Aorta (tissue), 5 donors: ENCODE measurements at places on chromosomes 5 and 9.

GRCh38 chr9:109640580-109641371 lies 139.2 kb upstream of the PALM2AKAP2 start:
- peak; percentile 89 for DNase-seq

DNA sequence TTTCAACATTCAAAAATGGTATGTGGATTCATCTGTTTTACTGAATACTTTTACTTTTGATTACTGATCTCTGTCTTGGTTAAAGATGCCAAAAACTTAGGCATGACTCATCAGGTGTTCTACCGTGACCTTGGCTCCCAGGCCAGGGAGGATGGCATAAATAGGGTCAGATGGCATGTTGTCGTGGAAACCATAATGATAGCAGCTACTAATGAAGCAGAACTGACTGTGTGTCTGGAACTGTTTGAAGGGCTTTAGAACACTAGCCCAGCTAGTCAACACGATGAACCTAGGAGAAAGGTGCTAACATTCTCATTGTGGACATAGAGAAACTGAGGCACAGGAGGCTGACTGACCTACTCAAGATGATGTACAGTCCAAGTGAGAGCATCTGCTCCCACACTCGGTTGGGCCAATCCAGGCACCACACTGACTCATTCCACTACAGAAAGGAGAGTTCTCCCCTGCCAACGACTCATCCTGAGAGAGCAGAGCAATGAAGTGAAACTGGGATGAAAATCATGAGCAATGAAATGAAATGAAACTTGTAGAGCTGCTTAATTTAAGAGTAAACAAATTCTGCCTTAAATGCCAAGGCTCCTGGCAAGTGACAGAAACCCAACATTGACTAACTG lies 116.0 kb downstream of the TENT4A start:
- no peak for DNase-seq

GRCh38 chr5:170195961-170196360 lies 36.8 kb upstream of the C5orf58 start:
- no peak for DNase-seq

DNA sequence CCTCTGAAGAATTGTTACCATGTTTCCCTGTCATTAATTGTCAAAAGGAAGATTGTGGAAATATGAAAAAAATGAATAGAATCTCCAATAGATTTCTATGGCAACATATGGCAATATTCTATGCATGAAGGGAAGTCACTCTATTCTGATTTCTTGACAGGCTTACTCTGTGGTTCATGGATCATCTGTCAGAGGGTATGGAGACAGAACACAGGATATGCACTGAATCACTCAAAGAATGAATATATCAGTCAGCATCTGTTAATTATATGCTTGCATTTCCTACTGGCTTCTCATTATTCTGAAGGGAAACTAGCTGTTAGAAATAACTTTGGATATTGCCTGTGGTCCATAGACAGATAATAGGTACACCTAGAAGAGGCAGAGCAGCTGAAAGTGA lies 918.9 kb downstream of the DTWD2 start:
- DNase-seq = no peak

GRCh38 chr5:139709582-139710318 lies 61.6 kb downstream of the CXXC5 start:
- no peak for DNase-seq

GRCh38 chr5:122263352-122264030 lies 48.5 kb upstream of the SNCAIP start:
- no peak for DNase-seq

DNA sequence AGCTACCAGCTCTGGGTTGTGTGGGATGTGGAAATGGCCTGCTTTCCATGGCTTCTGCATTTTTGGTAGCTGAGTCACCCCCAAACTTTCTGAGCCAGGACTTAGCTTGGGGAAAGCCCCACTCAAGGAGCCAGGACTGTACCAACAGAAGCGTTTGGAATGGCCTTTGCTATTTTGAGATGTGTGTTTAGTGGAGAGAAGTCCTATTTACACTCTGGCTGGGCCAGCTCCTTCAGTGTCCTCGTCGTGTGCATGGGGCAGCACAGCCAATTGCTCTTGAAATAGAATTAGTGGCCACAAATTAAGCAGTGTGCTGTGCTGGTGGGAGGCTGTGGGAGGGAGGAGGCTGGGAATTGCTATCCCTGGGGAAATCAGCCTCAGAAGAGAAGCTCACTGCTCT lies 51.6 kb downstream of the ENTREP1 start:
- DNase-seq = peak; percentile 73

DNA sequence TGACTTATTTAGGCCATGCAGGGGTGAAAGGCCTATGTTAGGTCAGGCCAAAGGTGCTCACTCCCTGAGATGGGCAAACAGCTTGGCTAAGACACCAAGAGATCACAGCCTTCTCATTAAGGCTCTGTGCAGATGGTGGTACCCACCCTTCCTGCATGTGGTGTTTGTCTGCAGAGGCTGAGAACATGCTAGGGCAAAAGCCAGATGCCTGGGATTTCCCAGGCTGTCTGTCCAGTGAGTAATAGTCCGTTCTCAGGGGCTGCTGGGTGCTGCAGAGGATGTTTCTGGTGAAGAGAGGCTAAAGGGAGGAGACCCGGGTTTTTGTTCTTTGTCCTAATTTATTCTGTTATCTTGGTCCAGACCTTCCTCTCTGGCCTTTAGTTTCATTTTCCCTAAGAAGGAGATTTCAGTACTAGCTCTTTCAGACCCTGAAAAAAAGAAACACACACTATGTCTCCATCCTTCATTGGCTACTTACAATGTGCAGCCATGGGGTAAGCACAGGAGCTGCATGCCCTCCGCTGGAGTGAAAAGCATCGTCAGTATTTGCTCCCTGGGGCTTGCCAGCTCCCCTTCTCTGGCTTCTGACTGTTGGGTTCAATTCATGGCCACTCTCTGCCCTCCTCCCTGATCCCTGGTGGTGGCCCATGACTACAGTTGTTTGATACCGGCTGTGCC lies 23.4 kb upstream of the GLRA1 start:
- no peak for DNase-seq

- no peak for DNase-seq
These were observed 63.3 kb upstream of the SLCO6A1 start for GRCh38 chr5:102561894-102562760.

DNA sequence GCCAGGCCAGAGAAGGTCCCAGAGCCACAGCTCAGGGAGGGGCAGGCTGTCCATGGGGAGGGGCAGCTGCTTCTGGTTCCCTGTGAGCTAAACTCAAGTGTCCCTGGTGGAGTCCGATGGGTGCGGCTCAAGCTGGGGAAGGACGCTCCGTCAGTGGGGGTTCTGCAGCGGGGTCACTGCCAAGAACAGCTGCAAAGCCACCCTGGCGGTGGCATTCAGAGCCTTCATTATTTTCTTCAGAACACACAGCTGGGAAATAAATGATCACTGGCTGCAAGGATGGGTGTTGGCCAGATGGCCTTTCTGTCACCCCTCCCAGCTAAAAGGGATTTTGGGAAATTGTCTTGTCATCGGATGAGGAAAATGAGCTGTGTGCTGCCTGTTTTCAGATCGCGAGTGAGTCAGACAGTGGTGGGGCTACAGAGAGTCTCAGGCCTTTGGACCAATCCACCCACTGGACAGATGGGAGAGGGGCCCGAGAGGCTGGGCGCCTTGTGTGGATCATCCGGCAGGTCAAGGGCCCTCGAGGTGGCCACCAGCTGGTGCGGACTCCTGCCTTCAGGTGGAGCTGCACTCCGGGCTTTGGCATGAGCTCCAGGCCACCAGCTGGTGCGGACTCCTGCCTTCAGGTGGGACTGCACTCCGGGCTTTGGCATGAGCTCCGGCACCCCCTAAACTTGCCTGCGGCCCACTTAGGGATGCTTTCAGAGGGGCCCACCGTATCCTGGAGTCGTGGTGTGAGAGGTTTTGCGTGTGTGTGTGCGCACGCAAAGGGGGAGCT lies 17.9 kb upstream of the GFPT2 start:
- DNase-seq = no peak

- no peak for DNase-seq
These were observed 419.0 kb upstream of the DAB2 start for GRCh38 chr5:39843767-39844166.

- no peak for DNase-seq
These were observed 6.0 kb upstream of the SIL1 start for GRCh38 chr5:139204196-139204595.

DNA sequence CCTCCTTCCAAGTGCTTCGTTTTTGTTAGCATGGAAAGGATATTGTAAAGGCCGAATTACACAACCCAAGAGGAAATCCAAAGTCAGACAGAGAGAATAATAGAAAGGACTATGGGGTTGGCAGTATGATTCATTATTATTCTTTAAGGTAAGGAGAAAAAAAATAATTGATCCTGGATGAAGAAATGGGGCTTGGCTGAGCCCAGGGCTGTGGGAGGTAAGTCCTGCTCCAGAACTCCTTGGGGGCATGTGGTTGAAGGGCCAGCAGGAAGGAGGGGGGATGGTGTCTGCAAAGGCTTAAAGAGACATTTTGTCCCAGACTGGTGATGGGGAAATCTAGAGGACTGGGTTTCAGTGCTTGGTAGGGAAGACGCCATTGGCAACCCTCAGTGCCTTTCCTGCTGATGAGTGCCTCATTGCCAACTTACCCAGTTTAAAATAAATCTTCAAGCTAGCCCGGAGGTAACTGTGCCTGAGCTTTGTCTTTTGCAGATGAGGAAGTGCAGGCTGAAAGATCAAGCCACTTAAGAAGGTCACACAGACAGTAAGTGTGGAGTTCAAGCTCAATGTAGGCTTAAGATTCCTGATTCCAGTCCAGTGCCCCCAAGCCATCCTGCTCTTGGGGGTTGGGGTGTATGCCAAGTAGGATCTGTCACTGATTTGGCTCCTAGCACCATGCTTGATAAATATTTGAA lies 30.2 kb downstream of the FOXI1 start:
- no peak for DNase-seq

DNA sequence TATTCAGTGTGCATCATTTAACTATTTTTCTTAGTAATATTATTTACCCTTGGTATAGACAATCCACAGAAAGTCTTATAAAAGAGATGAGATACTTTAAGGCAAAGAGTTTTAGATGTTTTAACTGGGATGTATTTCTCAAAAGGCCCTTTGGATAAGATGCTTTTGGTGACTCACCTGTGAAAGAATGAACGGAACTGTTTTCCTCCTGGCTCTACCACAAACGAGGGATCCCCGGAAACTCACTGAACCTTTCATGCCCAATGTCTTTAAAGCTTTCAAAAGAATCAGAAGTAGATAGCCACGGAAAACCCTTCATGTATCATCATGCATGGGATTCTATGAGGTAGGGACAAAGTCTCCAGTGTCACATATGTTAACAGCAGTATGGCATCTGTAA lies 1.6 kb downstream of the ZNF782 start:
- DNase-seq = no peak

GRCh38 chr5:96664669-96665068 lies 2.5 kb downstream of the CAST start:
- no peak for DNase-seq

DNA sequence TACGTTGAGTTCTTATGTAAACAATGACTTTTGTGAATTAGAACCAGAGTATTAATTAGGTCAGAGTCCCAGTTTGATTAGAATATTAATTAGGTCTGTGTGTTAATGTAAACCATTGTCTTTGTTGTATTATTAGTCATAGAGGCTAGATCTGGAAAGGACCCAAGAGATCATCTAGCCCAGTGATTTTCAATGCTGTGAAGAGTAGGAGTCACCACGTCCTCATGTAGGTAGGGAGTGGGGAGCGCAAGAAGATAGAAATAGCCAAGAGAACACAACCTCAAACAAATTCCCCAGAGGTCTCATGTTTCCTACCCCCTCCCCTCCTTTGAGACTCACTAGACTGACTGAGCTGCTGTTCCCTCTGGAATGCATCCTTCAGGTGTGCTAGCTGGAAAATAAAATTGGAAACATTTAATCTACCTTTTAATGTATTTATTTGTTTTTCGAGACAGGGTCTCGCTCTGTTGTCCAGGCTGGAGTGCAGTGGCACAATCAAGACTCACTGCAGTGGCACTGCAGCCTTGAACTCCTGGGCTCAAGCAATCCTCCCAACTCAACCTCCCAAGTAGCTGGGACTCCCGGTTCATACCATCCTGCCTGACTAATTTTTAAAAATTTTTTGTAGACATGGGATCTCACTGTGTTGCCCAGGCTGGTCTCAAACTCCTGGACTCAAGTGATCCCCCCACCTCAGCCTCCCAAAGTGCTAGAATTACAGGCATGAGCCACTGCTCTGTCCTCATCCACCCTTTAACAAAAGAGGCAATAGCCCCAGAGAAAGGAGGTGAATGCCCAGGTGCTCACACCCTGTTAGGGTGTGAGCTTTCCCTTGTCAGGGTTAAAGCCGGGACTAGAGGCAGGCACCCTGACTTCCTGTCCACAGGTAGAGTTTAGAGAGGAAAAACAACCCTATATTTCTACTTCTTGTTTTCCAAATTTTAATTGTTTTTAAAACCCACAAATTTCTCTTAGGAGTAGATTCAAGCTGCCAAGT lies 92.9 kb downstream of the INIP start:
- DNase-seq = no peak

DNA sequence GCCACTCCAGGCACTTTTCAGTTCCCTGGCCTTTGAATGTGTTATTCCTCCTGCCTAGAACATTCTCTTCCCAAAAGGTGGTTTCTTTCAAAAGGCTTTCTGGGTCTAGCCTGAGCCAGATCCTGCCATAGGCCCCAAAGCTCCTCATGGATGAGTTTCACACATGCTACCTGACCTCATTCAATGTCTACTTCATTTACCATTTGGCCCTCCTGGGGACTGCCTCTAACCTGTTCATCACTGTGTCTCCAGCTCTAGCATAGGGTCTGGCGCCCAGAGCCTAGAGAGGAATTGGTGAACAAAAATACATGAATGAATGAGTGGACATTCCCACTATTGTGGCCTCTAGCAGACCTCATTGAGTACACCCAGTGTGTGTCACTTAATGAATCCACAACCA lies 5.4 kb upstream of the P4HA2 start:
- no peak for DNase-seq

DNA sequence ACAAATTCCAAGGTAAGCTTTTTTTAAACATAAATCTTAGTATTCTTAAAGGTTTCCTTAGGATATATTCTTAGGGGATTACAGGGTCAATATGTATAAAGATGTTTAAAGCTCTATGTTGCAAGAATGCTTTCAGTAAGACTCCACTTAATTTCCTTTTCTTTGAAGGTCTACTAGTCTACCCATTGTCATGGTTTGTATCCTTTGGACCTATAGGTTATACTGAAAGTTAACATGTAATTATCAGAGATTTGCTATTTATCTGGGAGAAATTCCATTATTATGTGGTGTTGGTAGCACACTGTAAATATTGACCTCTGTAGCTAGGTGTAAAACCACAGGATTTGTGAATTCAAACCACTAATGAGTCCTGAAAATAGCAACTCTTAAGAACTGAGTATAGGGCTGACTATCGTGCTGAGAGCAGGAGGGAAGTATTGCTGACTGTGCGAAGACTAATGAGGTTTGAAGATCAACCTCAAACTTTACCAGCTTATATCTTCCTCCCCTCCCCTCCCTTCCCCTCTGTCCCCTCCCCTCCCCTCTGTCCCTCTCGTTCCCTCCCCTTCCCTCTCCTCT lies 85.6 kb downstream of the GADD45G start:
- DNase-seq = no peak

DNA sequence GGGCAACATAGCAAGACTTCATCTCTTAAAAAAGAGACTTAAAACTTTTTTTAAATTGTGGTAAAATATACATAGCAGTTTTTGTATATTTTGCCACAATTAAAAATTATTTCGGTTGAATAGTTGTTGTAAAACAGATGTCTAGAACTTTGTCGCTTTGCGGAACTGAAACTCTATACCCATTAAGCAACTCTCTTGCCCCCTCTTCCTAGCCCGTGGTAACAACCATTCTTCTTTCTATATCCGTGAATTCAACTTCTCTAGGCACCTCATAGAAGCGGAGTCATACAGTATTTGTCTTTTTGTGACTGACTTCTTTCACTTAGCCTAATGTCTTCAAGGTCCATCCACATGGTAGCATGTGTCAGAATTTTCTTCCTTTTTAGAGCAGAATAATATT lies 43.3 kb downstream of the SPARC start:
- DNase-seq = no peak
